ENCODE measurements at places on chromosomes 12 and 14.

DNA sequence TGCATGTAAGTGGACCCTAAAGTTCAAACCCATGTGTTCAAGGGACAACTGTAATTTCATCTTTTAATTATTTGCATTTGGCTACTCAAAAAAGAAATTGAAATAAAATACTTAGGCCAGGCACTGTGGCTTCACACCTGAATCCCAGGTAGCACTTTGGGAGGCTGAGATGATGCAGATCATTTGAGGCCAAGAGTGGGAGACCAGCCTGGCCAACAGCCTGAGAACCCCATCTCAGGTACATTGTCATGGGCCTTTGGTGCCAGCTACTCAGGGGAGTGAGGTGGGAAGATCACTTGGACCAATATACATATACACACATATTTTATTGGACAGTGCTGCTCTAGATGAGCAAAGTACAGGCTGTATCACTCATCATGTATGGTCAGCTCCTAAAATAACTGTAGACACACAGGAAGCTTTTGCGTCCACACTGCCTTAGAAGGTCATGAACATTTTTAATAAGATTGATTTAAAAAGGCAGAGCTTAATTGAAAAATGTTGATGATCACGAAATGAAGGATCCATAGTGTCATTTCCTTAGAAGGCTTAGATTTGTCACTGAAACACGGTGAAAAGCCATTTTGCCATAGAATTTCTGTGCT is 2.5 kb upstream of the ZCCHC8 start:
- no peak for DNase-seq

DNA sequence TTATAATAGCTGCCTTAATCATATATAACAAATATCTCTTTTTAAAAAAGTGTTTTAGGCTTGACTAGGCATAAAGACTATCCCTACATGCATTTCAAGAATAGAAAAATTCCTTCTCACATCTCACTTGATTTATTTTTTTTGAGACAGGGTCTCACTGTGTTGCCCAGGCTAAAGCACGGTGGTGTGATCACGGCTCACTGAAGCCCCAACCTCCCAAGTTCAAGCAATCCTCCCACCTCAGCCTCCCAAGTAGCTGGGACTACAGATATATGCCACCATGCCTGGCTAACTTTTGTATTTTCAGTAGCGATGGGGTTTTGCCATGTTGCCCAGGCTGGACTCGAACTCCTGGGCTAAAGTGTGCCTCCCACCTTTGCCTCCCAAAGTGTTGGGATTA is 59.4 kb downstream of the WDHD1 start:
- no peak for DNase-seq

- no peak for DNase-seq
These were observed 120.1 kb downstream of the TSPAN9 start for GRCh38 chr12:3197131-3197818.

DNA sequence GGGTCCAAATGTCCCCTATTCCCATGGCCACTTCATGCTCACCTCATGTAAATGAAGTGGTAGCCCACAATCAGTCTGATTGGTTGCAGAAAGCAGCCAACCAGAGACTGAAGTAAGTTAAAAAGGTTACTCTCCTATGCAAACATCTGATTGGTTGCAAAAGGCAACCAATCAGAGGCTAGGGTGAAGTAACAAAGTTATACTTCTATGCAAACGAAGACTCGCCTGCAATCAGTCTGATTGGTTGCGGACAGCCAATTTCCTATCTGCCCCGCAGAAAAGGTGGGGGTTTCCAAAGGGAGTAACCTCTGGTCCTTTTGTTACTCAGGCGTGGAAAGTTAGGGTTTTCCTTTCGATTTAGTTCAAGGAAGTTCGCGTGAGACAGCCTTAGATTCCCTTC is 208.1 kb upstream of the NEDD1 start:
- peak; percentile 9 for DNase-seq

GRCh38 chr12:52256584-52256935 is 17.9 kb upstream of the KRT86 start:
- no peak for DNase-seq

GRCh38 chr12:50925342-50925651 is 27.0 kb upstream of the HIGD1C start:
- peak; percentile 30 for DNase-seq

GRCh38 chr14:61077951-61078720 is 97.1 kb downstream of the SLC38A6 start:
- no peak for DNase-seq

DNA sequence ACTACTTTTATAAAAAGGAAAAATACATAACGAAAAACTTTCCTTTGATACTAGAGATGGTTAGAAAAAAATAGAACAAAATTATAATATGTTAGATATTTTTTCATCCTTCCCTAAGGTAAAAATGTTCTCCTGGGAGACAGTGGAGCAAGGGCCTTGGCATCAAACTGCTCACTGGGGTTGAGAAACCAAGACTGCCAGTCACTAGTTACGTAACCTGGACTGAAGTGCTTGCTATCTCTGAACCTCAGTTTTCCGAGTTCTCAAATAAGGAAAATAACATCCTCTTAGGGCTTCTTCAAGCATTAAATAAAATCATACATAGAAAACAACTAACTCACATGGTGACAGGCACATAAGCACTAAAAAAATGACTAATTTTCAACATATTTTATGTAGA is 48.2 kb upstream of the FRMD6 start:
- DNase-seq: no peak

GRCh38 chr12:122421187-122421820 is 1.2 kb downstream of the CLIP1 start:
- peak; percentile 52 for DNase-seq

DNA sequence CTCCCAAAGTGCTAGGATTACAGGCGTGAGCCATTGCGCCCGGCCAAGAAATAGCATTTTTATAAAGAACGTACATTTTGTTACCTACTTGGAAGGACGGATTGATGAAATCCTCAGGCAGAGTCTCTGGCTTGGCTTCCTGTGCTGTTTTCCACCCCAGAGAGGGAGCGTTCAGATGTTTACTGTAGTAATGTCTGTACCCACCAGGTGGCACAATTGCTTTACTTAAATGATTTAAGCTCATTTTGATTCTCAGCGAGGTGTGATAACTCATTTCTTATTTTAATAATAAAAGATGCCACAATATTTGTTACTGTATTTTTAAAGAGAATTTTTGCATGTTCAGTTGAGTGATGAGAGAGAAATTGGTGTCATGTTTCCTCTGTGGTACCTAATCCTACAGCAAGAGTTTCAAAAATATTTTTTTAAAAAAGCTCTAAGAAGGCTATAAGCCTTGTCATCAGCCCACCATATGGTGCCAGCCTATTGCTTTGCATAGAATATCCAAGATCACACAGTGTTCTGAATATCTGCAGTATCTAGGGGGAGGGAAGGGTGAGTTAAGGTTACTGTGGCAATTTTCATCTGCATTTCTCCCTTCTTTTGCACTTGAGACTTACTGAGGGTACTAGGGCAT is 82.6 kb upstream of the TRAF3 start:
- DNase-seq: peak; percentile 63

- no peak for DNase-seq
These were observed 37.1 kb downstream of the LRRK2 start for GRCh38 chr12:40261937-40262336.

GRCh38 chr12:52082026-52082668 is 2.6 kb downstream of the SMIM41 start:
- DNase-seq: no peak

GRCh38 chr14:61113561-61114225 is 132.6 kb downstream of the SLC38A6 start:
- DNase-seq: no peak

GRCh38 chr14:104428860-104429259 is 150.7 kb upstream of the C14orf180 start:
- no peak for DNase-seq

DNA sequence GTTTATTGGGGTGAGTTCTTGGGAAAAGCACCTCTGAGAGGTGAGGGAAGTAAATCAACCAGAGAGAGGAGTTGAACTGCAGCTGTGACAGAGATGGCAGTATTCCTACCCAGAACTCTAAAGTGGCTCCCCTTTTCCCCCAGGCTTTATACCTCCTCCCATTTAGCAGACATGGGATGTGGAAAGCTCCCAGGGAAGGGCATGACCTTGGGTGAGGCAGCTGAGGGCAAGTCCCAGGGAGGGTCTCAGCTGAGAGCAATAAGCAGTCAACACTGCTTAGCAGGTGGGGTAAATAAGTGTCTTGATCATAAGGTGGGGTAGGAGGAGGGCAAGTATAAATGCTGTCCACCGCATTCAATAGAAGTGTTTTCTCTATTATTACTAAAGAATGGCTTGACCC is 143.0 kb downstream of the AKAP6 start:
- DNase-seq: no peak

Measured in transverse colon (tissue), 4 donors.